ENCODE measurements at places on chromosomes 1 and 21.

- no peak for DNase-seq
Observed at GRCh38 chr1:200899954-200900867, 5.5 kb downstream of the INAVA start.

GRCh38 chr1:169682071-169682470 is 29.3 kb downstream of the SELL start:
- DNase-seq = no peak

GRCh38 chr1:221751226-221751887 is 9.5 kb upstream of the DUSP10 start:
- DNase-seq = no peak

DNA sequence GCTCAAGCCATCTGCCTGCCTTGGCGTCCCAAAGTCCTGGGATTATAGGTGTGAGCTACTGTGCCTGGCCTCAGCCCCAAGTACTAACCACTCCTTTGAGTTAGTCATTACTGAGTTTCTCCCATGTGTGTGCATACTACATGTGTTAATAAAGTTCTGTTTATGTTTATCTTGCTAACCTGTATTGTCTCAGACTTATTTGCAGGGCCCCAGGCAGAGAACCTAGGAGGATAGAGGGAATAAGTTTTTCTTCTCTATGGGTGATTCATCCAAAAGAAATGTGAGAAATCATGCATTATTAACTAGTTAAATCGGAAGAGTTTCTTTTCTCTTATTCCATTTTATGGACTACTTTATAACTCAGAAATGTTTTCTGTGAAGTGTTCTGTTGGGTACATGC is 203.9 kb upstream of the CACYBP start:
- DNase-seq = no peak

Data from NCI-H446 treated with DMSO at 0.1 percent for 48 hours (cell line).